ENCODE measurements at places on chromosomes 7 and 10. TPM values are rescaled to one million over a fixed set of nuclear protein-coding genes. Genes with fewer than 3 reads are reported as not detected.

RAB11FIP2 gene
- 13.9 TPM for total RNA-seq

FBH1 gene
- 109 TPM for total RNA-seq

ZNF488 gene
- not detected for total RNA-seq

EVX1 gene
- total RNA-seq = not detected

TMEM229A gene
- total RNA-seq = 0.13 TPM

ASAH2 gene
- 0.26 TPM for total RNA-seq

AMZ1 gene
- total RNA-seq = 0.12 TPM

UTF1 gene
- not detected for total RNA-seq

CALML3 gene
- not detected for total RNA-seq

EIF5AL1 gene
- 0.53 TPM for total RNA-seq

LBX1 gene
- total RNA-seq = not detected

TAS2R60 gene
- not detected for total RNA-seq

CUBN gene
- total RNA-seq = 2.2 TPM

UPK3BL2 gene
- total RNA-seq = 5.2 TPM

MGAM2 gene
- total RNA-seq = not detected

GIMAP4 gene
- 0.13 TPM for total RNA-seq

LOXL4 gene
- total RNA-seq = 82.6 TPM

KCNIP2 gene
- 1.1 TPM for total RNA-seq

CYP2C8 gene
- not detected for total RNA-seq

PRTFDC1 gene
- 63.4 TPM for total RNA-seq

PLAC9 gene
- total RNA-seq = 73.6 TPM

NKX2-3 gene
- total RNA-seq = not detected

PILRA gene
- total RNA-seq = not detected

COL13A1 gene
- 14.8 TPM for total RNA-seq

AKR1D1 gene
- total RNA-seq = not detected

TRPV6 gene
- under 0.01 TPM for total RNA-seq

ADARB2 gene
- total RNA-seq = not detected

EN2 gene
- not detected for total RNA-seq

HPSE2 gene
- total RNA-seq = not detected

MYO3A gene
- total RNA-seq = not detected

COPG2 gene
- total RNA-seq = 29.8 TPM

PON3 gene
- not detected for total RNA-seq

BLNK gene
- total RNA-seq = not detected

GPNMB gene
- 172 TPM for total RNA-seq

TAX1BP1 gene
- total RNA-seq = 135 TPM

GPR15LG gene
- total RNA-seq = not detected

All from aortic smooth muscle cell (primary cell).